ENCODE measurements at places on chromosomes 6 and 20.

DNA sequence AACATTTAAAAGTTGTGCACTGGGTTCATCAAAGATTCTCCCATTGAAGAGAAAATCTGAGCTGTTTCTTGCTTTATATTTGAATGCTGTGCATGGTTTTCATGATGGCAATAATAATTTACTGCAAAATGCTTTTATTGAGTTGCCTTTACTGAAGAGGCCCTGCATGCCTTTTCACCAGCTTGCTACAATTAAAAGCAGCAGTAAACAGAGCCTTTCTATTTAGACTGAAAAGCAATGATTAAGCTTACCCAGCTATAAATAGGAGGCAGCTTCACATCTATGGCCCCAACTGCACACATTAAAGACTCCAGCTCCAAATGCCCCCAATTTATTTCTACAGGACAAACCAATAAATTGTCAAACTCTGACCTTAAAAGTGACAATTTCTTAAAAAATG is 70.3 kb downstream of the ANKEF1 start:
- no peak for DNase-seq

DNA sequence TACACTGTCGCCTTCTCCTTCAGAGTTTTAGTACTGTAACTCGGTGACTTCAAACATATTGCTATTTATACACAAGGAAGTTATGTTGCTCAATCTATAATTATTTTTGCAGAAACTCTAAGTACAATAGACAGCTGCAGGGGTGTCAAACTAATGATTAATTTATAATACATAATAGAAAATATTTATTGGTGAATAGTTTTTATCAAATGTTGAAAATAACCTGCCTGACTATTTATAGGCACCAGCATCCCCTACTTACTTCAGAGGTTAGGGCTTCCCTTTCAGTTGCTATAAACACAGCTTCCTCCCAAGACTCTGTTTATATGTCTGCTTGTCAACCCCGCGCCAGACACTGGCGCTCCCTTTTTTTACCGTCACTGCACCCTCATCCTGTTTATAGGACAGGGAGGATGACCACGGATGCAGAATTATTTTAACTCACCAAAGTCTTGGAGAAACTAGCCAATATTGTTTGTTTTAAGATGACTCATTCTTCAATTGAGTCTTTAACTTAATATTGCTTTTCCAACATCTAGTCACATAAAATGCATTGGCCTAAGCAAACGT is 225.0 kb downstream of the ALDH8A1 start:
- DNase-seq: no peak

DNA sequence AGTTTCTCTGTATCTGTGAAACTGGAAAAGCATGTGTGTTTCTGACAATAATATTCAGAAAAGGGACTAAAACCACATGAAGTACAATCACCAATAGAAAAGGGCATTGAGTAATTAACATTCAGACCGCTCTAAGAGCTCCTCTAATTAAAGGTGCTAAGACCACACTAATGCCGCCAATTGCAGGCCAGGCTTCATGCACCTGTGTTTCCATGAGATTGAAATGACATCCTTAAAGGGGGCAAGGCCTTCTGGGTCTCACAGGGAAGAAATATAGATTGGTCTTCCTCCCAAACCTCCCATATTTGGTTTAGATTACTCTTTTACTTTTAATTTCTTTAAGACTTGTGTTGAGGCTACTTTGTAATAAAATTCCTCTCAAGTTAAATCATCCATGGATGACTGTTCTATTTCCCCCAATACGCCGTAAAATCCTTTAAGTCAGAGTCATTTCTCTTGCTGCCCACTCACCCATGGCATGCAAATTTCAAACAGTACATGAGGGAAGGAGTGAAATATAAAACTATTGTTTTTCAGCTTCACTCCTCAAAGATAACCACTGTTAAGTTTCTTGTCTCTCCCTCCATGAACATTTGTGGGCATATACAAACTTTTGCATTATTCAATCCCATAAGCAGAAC is 110.6 kb downstream of the UBE3D start:
- no peak for DNase-seq

DNA sequence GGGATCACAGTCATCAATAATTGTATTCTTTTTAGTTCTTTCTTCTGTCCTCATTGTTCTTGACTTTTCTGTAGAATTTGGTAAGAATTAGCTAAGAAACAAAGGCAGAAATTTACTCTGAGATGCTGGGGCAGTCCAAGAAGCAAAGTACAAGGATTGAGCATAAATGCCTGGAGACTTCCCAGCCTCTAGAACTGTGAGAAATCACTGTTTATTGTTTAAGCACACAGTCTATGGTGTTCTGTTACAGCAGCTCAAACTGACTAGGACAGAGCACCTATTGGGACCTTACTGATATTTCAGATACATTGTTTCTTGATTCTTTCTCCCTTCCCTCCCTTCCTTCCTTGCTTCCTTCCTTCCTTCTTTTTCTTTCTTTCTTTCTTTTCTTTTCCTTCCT is 192.7 kb upstream of the SLC35B3 start:
- DNase-seq: no peak

DNA sequence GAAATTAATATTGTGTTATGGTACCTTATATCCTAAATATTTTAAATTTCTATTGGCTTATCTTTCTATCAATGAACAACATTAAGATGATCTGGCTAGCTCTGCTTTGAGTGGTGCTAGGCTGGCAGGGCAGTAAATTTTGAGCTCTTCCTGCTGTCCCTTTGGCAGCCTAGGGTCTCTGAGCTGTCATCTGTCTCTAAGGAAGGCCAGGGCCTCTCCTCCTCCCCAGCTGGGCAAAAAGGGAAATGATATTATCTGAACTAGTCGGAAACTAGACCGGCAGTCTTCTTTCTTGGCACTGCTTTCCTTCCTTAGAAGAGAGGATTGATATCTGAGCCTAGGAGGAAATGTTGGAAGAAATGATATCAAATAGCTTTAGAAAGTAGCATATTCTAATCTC is 176.7 kb upstream of the BTBD3 start:
- DNase-seq: no peak

DNA sequence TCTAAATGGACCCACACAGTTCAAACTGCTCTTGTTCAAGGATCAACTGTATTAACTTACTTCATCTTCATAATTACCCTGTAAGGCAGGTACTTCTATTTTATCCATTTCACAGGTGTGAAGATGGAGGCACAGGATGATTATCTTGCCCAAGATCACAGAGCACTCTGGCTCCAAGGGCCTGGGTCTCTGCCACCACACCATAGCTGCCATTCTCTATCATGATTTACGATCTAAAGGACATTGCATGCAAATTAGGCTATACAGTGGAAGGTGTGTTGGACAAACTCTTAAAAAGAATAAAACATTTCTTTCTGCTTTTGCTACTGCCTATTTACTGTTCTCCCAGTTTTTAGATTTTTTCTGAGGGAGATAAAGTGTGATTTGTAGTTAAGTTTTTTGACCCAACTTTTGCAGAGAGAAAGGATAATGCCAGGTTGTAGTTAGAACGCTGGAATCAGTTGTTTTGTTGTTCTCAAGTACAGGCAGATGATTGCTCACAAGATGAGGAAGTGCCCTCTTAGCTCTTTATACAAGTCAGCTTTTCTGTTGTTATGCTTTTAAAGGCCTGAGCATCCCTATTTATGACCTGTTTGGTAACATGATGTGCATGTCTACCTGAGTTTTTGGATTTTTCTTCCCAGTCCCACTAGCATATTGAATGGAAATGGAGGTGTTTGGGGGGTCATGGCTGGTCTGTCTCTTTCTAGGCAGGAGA is 247.9 kb downstream of the ZFAND3 start:
- DNase-seq: no peak

DNA sequence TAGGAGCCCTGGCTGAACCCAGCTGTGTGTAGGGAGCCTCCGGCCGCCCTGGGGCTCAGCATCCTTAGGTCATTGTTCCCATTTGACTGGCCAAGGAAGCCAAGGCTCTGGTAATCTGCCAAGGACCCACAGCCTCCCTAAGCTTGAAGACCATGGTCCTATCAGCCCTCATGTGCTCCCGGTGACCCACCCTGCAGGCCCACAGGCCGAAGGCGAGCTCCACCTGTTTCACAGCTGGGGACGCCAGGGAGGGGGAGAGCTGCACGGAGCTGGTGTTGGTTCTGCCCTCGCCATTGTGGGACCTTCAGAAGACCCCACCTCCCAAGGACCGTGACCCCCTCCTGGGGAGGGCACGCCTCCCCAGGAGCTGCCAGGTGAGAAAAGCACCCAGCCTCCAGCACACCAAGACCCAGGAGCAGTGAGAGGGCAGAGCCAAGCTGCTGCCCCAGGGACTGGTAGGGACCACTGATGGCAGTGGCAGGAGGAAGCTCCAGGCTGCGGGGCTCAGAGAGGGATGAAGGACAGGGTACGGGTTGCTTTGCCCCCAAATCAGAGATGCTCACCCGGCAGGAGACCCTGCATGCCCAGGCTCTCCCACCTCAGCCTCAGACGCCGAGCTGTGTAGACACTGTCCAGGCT is 30.7 kb upstream of the MRGBP start:
- no peak for DNase-seq

All from mesendoderm (in vitro differentiated cells).